ENCODE measurements at places on chromosomes 12 and 14.

GRCh38 chr14:45891417-45892080 is 638.5 kb upstream of the MIS18BP1 start:
- DNase-seq: no peak

- no peak for DNase-seq
These were observed 56.4 kb downstream of the GOLGA5 start for GRCh38 chr14:92850492-92850891.

GRCh38 chr12:21372602-21373001 is at the start of gene IAPP:
Gene IAPP, plus strand, starts transcription at chr12:21372902. Its CDS starts 450 bp downstream, at chr12:21373352.
- no peak for DNase-seq

- peak; percentile 63 for DNase-seq
These were observed 5.0 kb downstream of the HNRNPC start for GRCh38 chr14:21264025-21264801.

DNA sequence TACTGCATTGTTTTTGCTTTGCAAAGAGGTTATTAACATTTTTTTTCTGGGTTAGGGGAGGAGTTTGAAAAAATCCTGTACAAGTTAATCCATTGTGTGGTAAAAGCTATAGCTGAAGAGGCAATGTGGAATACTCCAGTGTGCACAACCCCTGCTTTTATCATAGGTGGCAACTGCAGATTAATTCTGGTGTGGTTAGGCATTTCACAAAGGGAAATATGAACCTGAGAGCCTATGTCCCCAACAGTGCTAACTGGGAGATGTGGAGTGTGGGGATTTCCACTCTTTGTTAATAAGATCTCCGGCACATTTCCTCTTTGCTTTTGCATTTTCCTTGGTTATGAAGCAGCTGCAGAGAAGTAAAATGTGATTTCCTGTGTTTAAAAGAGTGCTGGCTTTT is 33.6 kb downstream of the PRORP start:
- no peak for DNase-seq

- no peak for DNase-seq
These were observed 274.2 kb upstream of the E2F7 start for GRCh38 chr12:77339610-77340009.

DNA sequence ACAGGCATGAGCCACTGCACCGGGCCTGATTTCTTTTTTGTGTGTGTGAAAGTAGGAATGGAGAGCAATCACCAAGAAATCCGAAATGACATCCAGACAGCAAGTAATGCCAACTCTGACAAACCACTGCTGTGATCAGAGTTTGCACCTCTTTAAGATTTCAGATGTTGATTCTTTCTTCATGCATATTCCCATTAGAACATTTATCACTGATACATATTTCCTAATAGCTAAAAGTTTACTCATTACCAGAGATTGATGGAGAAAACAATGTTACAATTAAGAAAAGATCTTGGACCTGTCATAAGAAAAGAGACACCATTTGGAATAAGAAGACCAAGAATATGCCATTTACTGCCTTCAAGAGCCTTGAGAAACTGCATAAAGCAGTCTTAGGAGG is 217.0 kb upstream of the MGAT4C start:
- DNase-seq: no peak

DNA sequence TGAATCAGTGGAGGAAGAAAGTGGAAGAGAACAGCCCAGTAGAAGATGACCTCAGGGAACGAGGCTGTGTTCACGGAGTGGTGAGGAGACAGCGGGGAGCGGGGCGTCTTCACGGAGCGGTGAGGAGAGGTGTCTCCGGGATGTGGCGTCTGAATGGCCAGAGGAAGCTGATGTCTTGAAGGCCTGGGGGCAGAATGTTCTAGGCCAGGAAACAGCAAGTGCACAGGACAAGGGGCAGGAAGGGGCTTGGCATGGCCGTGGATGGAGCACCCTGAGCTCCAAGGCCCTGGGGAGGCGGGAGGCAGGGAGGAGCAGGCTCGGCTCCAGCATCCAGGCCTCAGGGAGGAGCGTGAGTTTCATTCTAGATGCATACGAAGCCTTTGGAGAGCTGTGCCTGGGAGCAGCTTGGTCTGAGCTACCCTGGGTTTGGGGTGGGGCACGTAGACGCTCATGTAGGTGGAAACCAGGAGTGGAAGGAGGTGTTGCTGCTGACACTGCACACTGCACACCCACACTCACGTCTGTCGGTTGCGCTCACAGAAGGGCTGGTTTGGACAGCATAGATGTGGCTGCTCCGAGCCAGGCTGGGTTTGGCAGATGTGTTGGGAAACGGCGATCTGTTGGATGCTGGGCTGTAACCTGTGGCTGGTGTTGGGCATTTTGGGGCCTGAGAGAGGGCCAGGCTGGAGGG is 131.6 kb downstream of the ADGRD1 start:
- no peak for DNase-seq

DNA sequence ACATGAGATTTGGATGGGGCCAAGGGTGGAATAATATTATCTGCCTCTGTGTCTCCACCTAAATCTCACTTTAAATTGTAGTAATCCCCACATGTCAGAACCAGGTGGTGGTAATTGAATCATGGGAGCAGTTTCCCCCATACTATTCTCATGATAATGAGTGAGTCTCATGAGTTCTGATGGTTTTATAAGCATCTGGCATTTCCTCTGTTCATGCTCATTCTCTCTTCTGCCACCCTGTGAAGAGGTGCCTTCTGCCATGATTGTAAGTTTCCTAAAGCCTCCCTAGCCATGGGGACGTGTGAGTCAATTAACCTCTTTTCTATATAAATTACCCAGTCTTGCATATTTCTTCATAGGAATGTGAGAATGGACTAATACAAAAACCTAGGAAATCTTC is 29.9 kb downstream of the TSPAN19 start:
- no peak for DNase-seq

DNA sequence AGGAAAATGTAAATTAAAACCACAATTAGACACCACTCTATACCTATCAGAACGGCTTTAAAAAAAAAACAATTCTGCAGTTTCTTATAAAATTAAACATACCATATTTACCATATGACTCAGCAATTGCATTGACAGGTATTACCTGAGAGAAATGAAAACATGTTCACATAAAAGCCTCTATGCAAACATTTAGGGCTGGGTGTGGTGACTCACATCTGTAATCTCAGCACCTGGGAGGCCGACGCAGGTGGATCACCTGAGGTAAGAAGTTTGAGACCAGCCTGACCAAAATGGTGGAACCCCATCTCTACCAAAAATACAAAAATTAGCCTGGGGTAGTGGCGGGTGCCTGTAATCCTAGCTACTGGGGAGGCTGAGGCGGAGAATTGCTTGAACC is 41.1 kb downstream of the SPTB start:
- DNase-seq: no peak

DNA sequence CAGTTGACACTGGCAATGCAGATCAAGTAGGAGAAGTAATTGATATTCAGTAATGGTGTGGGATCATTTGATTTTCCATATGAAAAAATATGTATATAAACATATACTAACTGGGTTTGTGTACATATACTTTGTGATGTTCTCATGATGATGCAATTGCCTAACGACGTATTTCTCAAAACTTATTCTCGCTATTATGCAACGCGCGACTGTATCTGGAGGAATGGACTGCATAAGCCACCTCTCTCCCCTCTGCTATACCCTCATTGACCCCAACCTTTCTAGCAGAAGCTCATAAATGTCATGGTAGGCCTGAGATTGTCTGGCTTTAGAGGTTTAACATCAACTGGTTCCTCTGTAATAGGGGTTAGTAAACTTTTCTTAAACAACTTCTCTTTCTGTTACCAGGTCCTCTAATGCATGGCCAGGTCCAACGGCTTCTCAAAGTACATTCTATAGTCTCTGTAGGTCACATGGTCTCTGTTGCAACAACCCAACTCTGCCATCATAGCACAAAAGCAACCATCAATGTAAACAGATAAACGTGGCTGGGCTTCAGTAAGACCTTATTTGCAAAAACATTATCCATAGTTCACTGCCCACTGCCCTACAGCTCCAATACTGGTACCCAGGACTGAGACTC is 59.3 kb downstream of the FOXN3 start:
- no peak for DNase-seq

GRCh38 chr12:113239811-113240331 is 18.6 kb downstream of the TPCN1 start:
- DNase-seq: no peak

GRCh38 chr12:6771091-6771495 is 1.2 kb upstream of the LAG3 start:
- DNase-seq: no peak

DNA sequence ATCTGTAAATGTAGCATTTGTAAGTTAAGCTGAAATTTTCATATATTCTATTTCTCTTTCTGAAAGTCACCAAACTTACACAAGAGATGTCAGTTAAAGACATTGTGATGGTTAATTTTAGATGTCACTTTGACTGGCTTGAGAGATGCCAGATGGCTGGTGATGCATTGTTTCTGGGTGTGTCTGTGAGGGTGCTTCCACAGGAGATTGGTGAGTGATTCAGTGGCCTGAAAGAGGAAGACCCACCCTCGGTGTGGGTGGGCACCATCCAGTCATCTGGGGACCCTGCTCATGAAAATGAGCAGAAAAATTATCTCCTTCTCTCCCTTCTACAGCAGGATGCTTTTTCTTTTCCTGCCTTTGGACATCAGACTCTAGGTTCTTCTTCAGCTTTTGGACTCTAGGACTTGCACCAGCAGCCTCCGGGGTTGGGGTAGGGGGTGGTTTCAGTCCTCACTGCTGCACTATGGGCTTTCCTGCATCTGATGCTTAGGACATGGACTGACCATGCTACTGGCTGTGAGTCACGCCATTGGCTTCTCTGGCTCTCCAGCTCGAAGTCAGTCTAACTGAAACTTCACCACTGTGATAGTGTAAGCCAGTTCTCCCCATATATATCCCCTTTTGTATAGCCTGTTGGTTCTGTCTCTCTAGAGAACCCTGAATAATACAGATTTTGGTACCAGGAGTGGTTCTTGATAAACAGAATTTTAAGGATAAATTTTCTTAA is 20.9 kb downstream of the PDE6H start:
- DNase-seq: peak; percentile 51

DNA sequence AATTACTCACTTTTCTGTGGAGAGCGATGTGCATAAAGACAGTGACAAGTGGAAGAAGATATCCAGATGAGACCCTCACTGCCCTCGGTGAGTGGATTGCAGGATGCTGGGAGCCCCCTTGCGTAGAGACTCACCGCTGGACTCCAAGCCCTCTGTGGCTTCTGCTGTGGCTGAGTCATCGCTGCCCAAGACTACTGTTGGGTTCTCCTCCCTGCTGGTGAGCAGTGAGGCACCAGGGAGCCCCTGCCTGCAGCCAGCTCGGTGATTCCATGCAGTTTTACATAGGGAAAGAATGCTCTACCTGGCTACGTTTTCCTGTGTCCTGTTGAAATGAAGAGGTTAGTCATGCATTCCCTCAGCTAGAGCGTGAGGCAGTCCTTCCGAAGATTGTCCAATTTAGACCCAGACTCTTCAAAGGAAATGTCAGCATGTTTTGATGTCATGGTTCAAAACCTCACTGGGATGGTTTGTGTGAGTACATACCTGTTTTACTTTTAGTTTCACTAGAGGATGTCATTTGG is 28.2 kb downstream of the TRAF3 start:
- DNase-seq: no peak

GRCh38 chr12:113465808-113466453 is 5.7 kb downstream of the LHX5 start:
- no peak for DNase-seq

DNA sequence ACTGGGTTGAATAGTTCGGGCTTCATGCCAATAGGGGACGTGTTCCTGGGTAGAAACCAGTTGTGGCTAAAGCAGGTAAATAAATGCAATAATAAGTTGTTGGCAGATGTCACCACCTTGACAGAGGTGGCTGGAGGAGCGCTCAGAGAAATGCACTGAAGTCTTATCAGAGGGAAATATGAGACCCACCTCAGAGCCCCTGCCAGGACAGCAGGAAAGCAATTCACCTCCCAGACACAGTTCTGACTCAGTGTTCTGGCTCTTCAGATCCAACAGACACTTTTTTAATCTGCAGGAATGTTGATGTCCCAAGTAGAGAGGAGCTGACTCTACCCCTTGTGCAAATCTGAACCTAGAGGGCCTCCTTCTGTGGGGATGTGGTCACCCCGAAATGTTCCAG is 687.1 kb upstream of the FBXO33 start:
- DNase-seq: no peak

DNA sequence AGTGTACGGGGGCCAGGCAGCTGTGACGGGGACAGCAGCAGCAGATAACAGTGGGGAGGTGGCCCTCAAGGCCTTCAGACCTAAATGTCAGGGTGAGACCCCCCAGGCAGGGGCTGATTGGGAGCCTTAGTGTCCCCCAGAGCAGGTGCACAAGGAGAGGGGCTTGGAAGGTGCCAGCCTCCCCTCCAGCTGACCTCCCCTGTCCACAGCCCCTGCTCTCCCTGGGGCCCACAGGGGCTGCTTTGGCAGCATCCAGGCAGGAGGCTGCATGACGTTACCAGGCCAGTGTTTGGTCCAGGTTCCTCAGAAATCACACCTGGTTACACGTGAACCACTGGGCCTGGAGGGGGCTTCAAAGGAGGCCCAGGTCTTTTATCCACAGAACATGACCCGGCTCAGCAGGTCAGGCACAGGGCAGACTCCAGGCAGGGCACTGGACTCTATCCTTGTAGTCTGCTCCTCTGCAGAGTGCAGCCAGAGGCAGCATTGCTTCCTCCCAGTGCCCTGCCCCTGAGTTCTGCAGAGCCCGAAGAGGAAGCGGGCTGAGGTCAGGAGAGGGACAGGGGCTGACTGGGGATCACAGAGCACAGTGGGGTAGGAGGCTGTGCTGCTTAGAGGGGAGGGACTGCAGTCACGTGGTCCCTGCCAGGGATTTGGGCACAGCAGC is 2.6 kb upstream of the TRMT61A start:
- DNase-seq: no peak

GRCh38 chr12:37547611-37548010 is 769.0 kb upstream of the ALG10B start:
- DNase-seq: no peak

DNA sequence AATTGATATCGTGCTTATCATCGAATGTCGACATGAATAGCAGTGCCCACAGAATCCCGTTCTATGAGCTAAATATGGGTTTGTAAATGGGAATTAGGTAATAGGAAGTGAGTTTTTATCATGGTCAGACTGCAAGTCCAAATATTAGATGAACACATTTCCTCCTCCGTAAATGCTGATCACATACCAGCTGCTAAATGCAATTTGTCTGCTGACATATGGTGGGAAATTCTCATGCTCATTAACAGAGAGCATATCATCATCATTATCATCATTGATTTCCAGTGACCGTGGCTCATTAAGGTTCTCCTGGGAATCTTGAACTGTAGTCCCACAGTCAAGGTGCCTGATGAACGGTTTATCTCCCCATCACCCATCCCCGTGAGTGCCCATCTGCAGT is 998.8 kb upstream of the TMEM132C start:
- no peak for DNase-seq
